ENCODE measurements at places on chromosomes 3 and 15. TPM values are rescaled to one million over a fixed set of nuclear protein-coding genes. Genes with fewer than 3 reads are reported as not detected.
A peak's percentile ranks its signal among the peaks of the same experiment; 100 is the strongest.

The DNAH12 gene
- total RNA-seq: 0.08 TPM

The HACL1 gene
- total RNA-seq: 24.7 TPM

The LRRIQ4 gene
- not detected for total RNA-seq

The HESX1 gene
- 1.3 TPM for total RNA-seq

The RTP2 gene
- total RNA-seq: not detected

The FAM107A gene
- not detected for total RNA-seq

The UBXN7 gene
- total RNA-seq: 91.2 TPM

The NOX5 gene
- not detected for total RNA-seq

The PAQR9 gene
- not detected for total RNA-seq

The SCAPER gene
- 18.6 TPM for total RNA-seq

The TMOD2 gene
- 4.3 TPM for total RNA-seq

The BCL2A1 gene
- not detected for total RNA-seq

GRCh38 chr3:135784557-135784956 is 181.0 kb upstream of the PPP2R3A start:
- DNase-seq: no peak

- no peak for DNase-seq
Measured at GRCh38 chr15:100114571-100114970, 227.2 kb downstream of the ADAMTS17 start.

- peak; percentile 51 for DNase-seq
Measured at GRCh38 chr3:10646531-10647335, 141.3 kb upstream of the ATP2B2 start.

- no peak for DNase-seq
Measured at GRCh38 chr3:131796111-131796510, 238.7 kb downstream of the CPNE4 start.

- no peak for DNase-seq
Measured at GRCh38 chr3:12253516-12254343, 35.1 kb upstream of the PPARG start.

DNA sequence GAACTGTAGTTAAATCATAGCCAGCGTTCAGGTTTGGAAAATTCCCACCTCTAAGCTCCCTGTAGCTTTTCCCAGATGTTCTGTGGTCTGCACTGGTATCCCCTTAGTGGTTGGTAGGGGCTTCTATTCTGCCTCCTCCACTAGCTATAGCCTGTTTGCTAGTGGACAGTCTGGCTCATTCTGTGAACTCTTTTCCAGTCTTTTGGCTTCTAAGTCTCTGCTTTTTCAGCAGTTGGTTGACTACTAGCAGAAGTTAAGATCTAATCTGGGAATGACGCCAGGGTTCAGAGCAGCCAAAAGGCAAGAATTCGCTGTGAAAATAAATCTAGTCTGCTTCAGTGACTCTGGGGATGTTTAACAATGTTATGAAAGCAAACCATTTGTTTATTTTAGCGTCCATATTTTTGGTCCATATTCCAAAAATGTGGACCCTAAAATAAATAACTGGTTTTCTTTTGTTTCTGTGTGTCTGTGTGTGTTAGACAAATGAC is 73.7 kb upstream of the WDR72 start:
- DNase-seq: no peak

- no peak for DNase-seq
Measured at GRCh38 chr3:171783086-171783485, 27.2 kb downstream of the PLD1 start.

- DNase-seq: no peak
Measured at GRCh38 chr3:33491721-33492120, 51.5 kb upstream of the UBP1 start.

DNA sequence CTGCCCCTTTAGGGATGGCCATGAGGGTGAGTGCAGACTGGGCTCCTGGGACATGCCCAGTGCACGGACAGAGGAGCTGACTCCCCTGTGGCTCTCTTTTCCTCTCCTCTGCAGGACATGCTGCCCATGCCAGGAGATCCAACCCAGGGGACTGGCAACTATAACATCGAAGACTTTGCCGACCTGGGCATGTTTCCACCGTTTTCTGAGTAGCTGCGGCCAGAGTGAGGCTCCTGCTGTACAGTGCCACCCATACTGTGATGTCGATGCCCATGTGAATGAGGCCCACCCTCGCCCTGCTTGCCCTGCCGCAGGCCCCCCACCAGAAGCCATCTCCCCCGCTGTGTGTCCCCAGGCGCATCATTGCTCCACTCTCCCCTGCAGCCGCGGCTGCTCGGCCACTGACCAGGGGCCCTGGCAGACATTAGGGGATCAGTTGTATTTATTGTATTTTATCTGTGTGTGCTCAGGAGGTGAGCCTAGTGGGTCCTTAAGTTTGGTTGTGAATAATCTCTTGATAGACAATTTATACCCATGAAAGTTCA is 101.6 kb upstream of the ABHD17C start:
- DNase-seq: no peak

GRCh38 chr15:100772478-100772877 is 107.2 kb upstream of the ALDH1A3 start:
- no peak for DNase-seq

GRCh38 chr15:43219929-43220928 is 589 bp downstream of the EPB42 start:
- DNase-seq: no peak

GRCh38 chr3:14131134-14131533 is 6.3 kb downstream of the TMEM43 start:
- no peak for DNase-seq

DNA sequence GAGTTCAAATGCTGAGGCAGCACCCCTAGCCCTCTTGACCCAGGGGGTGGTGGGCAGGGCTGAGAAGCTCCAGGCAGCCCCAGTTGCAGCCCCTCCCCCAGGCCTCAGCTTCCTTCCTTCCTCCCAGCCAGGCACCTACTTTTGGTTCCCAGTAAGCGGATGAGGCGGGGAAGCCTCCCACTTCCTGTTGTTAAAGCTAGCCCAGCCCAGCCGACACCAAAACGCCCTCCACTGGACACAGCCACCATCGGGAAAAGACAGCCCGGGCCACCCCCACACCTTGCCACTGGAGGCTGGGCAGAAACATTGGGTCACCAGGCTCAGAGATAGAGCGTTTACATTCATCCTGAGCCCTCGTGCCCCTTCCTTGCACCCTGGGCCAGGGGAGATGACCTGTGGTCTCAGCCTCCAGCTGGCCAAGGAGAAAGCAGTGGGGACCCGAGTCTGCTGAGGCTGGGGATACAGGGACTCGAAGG is 3.5 kb downstream of the DUSP7 start:
- peak; percentile 88 for DNase-seq

GRCh38 chr3:98021830-98022560 is 13.1 kb downstream of the GABRR3 start:
- no peak for DNase-seq
